ENCODE measurements at places on chromosomes 7 and 10.

- DNase-seq: no peak
Observed at GRCh38 chr7:103803631-103804030, 185.8 kb downstream of the RELN start.

- no peak for DNase-seq
Observed at GRCh38 chr7:135536150-135536549, 21.6 kb upstream of the NUP205 start.

DNA sequence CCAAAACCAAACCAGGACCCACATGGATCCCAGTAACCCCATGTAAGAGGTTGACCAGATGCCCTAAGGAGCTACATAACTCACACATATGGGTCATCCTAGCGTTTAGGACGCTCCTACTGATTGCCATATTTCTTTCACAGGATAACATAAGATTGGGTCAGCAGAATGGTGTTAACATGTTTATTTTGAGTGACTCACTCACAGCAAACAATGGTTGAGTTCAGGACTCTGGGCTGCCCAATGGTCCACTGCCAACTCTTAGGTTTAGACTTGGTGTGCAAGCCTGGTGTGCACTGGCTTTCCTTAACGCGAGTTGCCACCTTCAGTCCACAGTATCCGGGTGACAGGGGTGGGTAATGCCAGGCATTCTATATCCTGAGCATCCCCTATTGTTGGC lies 211.5 kb downstream of the GPAM start:
- no peak for DNase-seq

DNA sequence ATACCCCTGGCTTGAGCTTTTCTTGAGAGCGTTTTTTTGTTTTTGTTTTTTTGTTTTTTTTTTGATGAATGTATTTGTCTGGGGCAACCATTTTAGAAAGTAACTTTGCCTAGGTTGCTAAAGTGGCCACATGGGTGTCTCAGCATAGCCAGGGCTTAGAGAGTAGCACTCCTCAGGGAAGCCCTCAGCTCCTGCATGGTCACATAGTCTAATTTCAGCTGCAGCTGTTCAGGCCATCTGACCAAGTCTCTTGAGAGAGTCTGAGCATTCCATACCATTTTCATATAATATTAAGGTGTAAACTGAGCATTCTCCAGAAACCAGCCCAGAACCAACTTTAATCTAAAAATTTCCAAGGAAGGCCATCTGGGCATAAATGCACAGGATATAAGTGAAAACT lies 186.4 kb downstream of the NPSR1 start:
- DNase-seq: no peak

GRCh38 chr7:158409816-158410330 lies 177.8 kb downstream of the PTPRN2 start:
- no peak for DNase-seq

DNA sequence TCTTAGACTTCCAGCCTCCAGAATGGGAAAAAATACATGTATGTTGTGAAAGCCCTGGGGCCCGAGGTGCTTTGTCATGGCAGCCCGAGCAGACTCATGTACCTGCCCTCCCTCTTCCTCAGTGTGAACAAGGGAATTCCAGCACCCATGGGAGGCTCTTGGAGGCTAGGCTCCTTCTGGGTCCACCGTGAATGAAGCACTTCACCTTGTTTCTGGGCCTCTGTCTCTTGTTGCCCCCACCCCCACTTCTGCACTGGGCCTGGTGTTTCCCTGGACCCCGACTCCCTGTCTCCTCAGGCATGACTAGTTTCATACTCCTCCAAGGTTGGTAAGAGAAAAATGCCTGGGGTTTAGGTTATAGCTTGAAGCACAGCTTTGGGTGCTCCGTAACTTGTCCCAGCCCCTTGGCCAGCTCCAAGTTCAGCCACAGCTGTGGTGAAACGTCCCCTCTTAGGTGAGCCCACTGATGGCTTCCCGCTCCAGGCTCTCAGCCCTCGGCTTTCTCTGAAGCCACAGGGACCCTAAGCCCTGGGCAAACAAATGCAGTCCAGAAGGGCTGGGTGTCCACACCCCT lies 30.2 kb upstream of the ARHGAP22 start:
- DNase-seq: no peak

DNA sequence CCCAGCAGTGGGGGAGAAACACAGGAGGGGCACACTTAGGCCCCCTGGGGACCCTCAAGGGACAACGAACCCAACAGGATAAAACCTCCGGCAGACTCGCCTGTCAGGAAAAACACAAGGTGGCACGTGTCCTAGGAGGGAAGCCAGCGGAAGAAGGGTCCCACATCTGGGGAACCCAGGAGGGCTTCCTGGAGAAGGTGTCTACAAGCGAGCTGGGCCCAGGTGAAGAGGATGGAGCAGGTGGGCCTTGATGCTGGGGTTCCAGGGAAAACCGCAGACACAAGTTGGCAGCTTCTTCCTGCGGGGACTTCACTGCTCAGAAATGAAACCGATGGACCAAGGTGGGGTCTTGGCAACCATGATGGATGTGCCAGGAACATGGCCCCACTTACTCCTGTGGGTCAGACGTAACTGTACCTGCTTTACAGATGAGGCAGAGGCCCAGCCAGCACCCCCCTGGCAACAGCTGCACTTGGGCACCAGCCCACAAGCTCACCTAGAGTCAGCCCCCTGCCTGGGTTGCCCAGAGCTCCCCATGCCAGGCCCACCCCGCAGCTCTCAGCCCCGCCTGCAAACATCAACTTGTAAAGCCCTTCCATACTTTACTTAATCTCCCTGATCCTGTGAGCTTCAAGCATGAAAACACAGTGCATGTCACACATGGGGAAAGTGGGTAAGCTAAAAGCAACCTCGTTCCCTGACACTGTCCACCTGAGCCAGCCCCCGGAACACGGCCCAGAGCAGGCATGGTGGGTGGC lies 225.0 kb downstream of the ELFN1 start:
- DNase-seq: no peak

DNA sequence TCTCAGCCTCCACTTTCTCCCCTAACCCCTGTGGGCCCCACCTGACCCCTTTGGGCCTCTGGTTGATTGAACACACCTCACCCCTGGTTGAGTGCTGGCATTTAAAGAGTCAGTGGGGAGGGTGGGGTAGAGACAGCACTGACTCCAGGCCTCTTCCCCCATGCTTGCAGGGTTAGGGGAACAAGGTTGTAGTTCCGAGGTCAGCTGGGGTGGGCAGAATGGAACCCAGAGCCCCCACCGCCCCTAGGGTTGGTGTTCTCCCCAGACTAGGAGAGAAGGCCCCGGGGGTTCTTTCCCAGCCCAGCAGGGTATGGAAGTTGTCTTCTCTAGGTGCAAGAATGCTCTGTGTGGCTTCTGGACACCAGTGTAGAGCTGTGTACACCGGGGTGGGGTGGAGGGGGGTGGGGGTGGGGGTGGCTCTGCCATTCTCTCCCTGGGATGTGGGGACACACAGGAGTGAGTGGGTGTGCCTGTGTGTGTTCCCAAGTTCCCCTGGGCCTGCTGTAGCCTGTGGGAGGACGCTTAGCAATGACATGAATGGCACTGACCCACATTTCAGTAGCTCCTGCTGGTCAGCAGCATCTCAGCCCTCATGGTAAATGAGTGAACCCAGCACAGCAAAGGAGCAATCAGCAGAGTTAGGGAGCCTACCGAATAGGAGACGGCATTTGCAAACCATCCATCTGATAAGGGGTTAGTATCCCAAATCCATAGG lies 33.6 kb downstream of the PRF1 start:
- DNase-seq: no peak

GRCh38 chr10:115171392-115171960 lies 78.3 kb downstream of the ATRNL1 start:
- no peak for DNase-seq

DNA sequence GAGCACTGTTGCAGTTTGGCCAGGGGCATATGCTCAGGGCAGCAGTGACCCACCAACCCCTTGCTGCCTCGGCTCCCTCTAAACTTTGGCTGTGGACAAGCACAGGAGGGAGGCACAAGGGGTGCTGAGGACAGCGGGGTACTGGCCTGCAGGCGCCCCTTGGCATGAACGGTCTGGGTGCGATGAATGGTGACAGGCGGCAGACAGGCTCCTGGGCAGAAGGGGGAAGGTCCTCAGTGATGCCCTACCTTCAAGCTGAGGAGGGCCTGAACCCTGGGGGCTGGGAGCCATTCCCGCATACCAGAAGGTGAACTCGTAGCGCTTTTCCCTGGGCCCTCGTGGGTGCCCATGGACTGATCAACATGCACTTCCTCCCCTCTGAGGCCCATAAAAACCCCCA lies 567.1 kb downstream of the GRM8 start:
- DNase-seq: no peak

DNA sequence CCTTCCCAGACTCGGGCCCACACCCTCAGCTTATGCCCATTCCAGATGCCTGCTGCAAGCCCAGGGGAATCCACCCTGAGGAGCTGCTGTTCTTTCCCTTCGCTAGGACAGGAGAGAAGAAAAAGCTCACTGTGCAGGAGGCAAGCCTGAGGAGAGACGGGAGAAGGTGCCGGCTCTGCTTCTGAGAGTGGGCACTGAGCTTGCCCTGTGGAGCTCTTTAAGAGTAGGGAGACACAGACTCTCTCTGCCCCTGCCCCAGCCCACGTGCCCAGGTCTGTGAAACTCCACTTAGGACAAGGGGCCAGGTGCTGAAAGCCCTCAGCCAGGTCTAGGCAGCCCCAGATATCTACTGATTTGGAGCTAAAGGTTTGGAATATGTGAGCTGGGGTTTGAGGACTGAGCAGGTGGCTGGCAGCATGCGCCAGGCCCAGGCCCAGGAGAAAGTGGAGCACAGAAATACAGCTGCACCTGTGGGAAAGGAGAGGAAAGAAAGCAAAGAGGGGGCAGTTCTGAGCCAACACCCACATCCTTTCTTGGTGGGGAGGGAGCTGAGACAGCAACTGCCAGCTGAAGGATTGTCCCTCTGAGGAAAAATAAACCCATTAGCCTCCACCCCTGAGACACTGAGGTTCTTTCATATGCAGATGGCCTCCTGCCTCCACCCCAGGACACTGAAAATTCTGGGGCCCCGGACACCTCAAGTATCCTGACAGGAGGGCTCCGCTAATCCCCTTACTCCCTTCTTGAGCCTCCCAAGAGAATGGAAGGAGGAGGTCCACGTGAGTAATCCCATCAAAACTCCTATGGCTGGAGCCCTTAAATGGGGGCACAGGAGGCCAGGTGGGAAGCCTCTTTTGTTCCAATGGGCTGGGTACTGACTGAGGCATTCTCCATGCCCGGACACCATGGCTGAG lies 7.3 kb downstream of the POLL start:
- DNase-seq: no peak

- DNase-seq: no peak
Observed at GRCh38 chr7:63012633-63013183, 985.9 kb upstream of the ZNF722 start.

Measured in activated naive CD8-positive, alpha-beta T cell treated with anti-CD3 and anti-CD28 coated beads, Interleukin-2, amount 50 U/mL, for 16 hours (primary cell).